ENCODE measurements at places on chromosomes 1 and 21. TPM values are rescaled to one million over a fixed set of nuclear protein-coding genes. Genes with fewer than 3 reads are reported as not detected.
A peak's percentile ranks its signal among the peaks of the same experiment; 100 is the strongest.

GRCh38 chr1:216749232-216749631, 26.0 kb upstream of the ESRRG start:
- H3K4me3 ChIP-seq: no peak overlapping the region
- H3K27ac ChIP-seq: no peak overlapping the region
- DNase-seq: no peak
- no peaks in the 10 kb centered on the region for H3K36me3 ChIP-seq

GRCh38 chr1:221625026-221625425, 116.9 kb downstream of the DUSP10 start:
- DNase-seq: no peak
- no peak overlapping the region for H3K27ac ChIP-seq
- no peaks in the 10 kb centered on the region for H3K4me1 ChIP-seq

- peak overlapping the region; percentile 5 for H3K27ac ChIP-seq
- peaks cover 3% of the 10 kb centered on the region for H3K4me1 ChIP-seq
- peak; percentile 71 for DNase-seq
- H3K36me3 ChIP-seq: peaks cover 4% of the 10 kb centered on the region
- no peaks in the 10 kb centered on the region for H3K27me3 ChIP-seq
- H3K4me3 ChIP-seq: no peak overlapping the region
These were observed 12.0 kb downstream of the SLC35D1 start for GRCh38 chr1:67041841-67042503.

DNA sequence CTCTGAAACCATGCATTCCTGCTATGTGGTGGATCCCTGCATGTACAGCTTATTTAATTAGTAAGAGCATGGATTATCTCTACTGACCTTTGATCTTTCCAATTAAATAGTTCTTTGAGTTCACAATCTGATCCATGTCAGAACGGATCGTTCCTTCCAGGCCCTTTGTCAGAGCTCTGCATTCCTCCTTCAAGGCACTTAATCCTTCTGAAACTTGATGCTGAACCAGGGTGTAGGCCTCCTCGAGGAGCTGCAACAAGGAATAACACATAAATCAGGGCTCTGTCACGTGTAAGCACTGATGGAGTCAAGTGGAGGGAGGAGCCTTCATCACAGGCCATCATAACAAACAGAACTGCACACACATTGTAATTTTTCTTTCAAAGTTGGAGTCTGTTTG, 68.4 kb upstream of the EDEM3 start:
- H3K27me3 ChIP-seq: no peaks in the 10 kb centered on the region
- H3K36me3 ChIP-seq: no peaks in the 10 kb centered on the region

- H3K27me3 ChIP-seq: no peaks in the 10 kb centered on the region
- no peak overlapping the region for H3K27ac ChIP-seq
- no peaks in the 10 kb centered on the region for H3K36me3 ChIP-seq
- H3K4me1 ChIP-seq: no peaks in the 10 kb centered on the region
- no peak overlapping the region for H3K4me3 ChIP-seq
- no peak for DNase-seq
These were observed 688.9 kb downstream of the USP25 start for GRCh38 chr21:16418642-16419041.

GRCh38 chr1:158011714-158012113, 18.3 kb downstream of the KIRREL1 start:
- H3K27ac ChIP-seq: peak overlapping the region; percentile 86
- peaks cover 80% of the 10 kb centered on the region for H3K4me1 ChIP-seq
- H3K27me3 ChIP-seq: no peaks in the 10 kb centered on the region
- no peak overlapping the region for H3K4me3 ChIP-seq
- peak; percentile 54 for DNase-seq

GRCh38 chr1:3708791-3709190, 43.5 kb upstream of the CCDC27 start:
- peaks cover 3% of the 10 kb centered on the region for H3K27me3 ChIP-seq
- no peak overlapping the region for H3K4me3 ChIP-seq
- no peaks in the 10 kb centered on the region for H3K4me1 ChIP-seq
- H3K36me3 ChIP-seq: no peaks in the 10 kb centered on the region

RGS7 gene
- 0.51 TPM for total RNA-seq

FAM110D gene
- total RNA-seq: not detected

CFAP141 gene
- not detected for total RNA-seq

Data from fibroblast of lung (primary cell).